ENCODE measurements at places on chromosomes 2 and 18. TPM values are rescaled to one million over a fixed set of nuclear protein-coding genes. Genes with fewer than 3 reads are reported as not detected.

DNA sequence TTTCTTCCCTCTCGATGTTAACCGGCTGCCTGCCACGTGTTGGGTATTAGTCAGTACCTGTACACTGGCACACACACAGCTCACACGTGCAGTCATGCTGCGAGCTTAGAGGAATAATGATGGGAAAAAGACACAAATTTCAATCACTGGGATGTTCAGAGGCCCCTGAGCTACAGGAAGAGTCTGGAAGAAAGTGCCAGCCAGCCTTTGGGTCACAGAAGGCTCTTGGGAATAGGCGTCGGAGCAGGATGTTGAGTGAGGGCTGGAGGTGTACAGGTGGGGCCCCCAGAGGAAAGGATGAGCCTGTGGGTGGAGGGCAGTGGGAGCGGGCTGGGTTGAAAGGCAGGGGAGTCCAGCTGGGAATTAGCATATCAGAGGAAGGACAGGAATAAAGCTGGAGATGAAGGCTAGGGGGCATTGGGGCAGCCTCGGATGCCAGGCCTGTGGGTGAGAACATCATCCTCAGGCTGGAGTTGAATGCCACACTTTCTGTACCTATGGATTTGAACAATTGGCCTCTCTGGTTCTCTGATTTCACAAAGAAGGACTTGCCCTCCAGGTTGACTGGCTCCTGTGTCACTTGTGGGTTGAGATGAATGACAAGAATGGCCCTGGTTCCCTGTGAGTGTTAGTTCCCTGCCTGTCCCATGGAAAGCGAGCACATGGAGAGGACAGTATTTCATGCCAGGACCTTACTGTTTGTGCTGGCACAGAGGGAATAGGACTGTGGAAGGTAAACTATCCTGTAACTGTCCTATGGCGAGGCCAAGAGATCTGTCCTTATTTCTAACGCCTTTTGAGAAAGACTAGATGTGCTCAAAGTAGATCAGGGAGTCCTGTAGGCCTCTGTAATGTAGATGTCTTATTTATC is 40.6 kb downstream of the GREB1 start:
- no peak for DNase-seq

DNA sequence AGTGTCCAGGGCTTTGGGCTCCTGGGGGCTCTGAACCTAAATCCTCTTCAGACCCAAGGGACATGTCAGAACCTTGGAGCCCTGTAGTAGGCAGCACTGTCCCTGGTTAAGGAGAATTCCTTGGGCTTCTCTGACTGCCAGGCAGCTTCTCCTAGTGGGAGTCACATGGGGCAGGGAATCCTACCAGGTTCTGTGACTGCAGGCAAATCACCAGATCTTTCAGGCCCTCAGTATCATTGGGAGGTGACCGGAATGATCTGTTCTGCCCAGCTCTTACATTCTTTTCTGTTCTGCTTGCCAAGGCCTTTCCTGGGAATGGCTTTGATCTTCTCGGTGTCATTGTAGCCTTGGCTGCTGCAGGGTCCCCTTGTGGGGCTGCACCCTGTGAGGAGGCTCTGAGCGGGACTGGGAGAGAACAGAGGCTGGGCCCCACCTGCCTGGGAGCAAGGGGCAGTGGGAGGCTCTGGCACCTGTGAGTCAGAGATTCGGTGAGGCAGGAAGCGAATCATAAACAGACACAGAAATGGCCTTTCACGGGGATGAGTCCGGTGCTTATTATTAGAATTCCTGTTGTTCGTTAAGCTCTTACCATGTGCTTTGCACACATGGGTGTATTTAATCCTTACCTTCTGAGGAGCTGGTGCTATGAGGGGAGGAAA is 14.1 kb downstream of the CEP68 start:
- peak; percentile 62 for DNase-seq

TUBA3E gene
- total RNA-seq: not detected

MSTN gene
- not detected for total RNA-seq

GRCh38 chr2:70199320-70199864 is 8.6 kb upstream of the C2orf42 start:
- DNase-seq: no peak
